ENCODE measurements at places on chromosomes 1 and 21. TPM values are rescaled to one million over a fixed set of nuclear protein-coding genes. Genes with fewer than 3 reads are reported as not detected.

DNA sequence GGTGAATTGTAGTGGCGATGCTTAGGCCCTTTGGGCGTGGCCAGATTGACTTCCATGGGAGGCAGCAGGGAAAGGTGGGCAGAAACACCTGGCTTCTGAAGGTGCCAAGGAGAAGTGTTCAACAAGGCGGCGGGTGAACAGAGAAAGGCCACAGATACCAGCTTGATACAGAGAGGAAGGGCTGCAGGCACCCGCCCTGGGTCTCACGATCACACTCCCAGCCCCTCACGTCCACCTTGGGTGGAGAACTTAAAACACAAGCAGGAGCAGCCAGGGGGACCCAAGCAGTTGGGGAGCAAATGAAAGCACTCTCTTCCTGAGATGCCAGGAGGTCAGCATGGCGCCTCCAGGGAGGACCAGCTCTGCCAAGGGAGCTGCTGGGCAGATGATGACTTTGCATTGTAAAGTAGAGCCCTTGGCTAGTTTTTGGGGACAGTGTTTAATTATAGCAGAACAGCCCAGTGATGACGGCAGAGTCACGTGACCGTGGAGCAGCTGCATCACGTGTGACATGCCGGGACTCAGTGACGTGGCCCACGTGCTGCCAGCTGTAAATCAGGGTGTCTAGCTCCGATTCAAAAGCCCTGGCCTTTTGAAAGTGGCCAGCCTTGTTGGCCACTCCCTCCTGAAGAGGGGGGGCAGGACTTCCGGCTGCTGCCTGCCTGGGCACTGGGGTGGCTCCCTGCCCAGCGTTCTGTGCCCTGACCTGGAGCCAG lies 19.0 kb downstream of the SLC37A1 start:
- DNase-seq = no peak

- DNase-seq = no peak
Observed at GRCh38 chr1:204320382-204320804, 39.3 kb downstream of the PLEKHA6 start.

GRCh38 chr1:62516600-62516999 lies 79.8 kb downstream of the USP1 start:
- DNase-seq = no peak

DNA sequence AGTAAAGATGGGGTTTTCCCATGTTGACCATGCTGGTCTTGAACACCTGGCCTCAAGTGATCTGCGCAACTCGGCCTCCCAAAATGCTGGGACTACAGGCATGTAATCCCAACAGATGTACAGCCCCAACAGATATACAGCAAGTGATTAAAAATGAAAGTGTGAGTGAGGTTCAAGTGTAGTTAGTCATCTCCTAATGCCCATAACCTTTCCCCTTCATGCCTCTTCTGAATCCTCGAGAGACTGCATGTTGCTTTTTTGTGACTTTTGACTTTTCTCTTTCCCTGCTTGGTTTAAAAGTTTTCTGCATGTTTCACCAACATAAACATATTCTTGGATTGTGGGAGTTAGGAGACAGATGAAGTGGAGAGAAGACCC lies 31.2 kb downstream of the KCNK2 start:
- DNase-seq = no peak

DNA sequence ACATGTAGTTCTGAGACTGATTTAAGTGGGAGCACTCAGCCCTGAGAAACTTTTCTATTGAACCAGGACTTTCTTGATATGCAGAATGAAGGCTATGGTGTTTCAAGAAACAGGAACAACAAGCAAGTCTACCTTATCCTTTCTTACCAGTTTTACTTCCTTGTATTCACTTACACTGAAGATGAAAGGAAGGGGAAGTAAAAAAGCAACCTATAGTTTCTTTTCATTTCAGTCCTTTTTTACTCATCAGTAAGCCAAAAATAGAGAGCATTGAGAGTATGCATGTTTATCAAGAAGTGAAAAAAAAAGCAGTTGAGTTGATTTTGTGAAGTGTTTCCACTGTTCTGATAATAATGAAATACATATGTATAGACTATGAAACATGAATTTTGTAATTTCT lies 1010.3 kb downstream of the AMY1C start:
- no peak for DNase-seq

GRCh38 chr1:155744711-155745283 lies 55.9 kb downstream of the DAP3 start:
- DNase-seq = no peak

- DNase-seq = no peak
Observed at GRCh38 chr1:206144605-206145004, 27.4 kb upstream of the AVPR1B start.

- no peak for DNase-seq
Observed at GRCh38 chr1:86068271-86068721, 88.3 kb downstream of the COL24A1 start.

GRCh38 chr1:160423966-160424365 lies 23.6 kb downstream of the VANGL2 start:
- DNase-seq = no peak

DNA sequence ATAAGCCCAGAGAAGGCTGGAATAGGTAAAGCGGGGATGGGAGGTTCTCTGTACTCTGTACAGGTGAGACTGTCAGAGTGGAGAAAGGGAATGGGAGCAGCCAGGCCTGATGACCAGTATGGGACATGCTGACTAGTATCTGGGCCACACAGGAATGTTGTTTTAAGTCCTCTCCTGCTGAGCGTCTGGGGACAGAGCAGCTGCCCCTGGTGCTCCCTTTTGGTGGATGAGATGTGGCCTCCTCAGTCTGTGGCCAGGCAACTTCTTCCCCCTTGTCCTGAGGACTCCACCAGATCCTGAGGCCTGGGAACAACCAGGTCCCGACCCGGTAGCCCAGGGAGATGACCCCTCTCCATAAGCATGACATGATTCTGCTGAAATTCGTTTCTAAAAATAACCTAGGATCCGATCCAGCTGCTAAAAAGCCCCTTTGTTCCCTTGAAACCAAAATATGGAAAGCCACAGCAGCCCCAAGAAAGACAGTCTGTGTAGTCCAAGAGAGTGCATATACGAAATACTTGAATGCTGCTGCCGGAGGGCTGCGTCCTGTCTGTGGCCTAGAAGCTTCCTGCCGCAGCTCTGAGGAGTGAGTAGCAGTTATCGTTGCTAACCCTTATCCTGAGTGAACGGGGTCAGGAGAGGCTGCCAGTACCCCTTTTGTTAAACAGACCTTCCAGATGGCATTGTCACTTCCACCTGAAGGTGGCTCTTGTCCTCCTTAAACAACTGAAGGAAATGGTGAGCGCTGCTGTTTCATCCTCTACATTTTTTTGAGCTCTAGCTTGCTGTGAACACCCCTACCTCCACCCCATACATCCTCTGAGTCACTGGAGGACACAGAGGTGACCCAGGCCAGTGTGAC lies 47.1 kb downstream of the ATP2B4 start:
- no peak for DNase-seq

DNA sequence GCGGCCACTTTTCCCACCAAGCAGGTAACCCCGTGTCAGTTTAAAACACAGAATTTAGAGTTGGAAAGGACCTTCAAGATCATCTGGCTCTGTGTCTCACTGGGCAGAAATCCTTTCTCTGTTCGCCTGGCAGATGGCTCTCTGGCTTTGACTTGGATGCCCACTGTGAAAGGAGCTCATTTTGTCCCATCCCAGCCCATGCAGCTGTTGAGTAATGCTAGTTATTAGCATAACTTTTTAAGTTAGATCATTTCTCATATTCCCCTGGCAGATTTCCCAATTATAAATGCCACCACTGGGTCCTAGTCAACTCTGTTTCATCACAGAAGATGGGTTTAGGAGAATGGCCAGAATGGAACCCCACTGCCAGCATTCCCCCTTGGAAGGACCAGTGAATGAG lies 55.9 kb downstream of the SLC35F3 start:
- DNase-seq = no peak

CFAP107 gene
- polyA plus RNA-seq = 0.50 TPM

DOP1B gene
- 6.6 TPM for polyA plus RNA-seq

APCS gene
- polyA plus RNA-seq = not detected

LMX1A gene
- polyA plus RNA-seq = not detected

PODN gene
- 2.0 TPM for polyA plus RNA-seq

SYDE2 gene
- polyA plus RNA-seq = 12.9 TPM
